ENCODE measurements at places on chromosomes 2 and 18.
A peak's percentile ranks its signal among the peaks of the same experiment; 100 is the strongest.

DNA sequence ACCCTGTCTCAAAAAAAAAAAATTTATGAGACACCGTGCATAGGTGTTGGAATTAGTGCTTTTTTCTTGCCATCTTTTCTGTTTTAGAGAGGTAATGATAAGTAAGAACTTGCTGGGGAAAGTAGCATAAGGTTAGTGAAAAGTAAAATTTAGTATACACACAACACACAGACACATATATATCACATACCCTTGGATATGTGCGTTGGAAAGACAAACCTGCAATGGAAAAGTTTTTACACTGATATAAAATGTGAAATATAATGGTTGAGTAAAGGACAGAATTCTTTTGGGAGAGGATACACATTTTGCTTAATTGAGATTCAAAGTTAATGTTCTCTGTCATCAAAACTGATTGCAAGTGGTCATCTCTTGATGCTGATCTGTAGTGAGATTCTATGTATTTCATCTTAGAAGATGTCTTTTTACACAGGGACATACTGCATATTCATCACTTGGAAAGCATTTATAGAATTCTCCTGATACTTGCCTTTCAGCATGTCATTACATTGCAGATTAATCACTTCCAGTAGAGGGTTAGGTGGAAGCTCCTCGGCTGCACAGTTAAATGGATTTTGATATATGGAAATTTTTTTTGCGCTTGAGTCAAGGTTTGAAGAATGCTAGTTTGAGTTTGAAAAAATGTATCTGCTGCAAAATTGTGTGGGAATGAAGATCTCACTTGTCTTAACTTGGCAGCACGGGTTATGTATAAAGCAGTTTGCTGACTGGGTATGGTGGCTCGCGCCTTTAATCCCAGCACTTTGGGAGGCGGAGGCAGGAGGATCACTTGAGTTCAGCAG lies 13.5 kb downstream of the PPP1CB start:
- no peaks in the 10 kb centered on the region for H3K4me1 ChIP-seq
- no peak overlapping the region for H3K27ac ChIP-seq
- no peak overlapping the region for H3K4me3 ChIP-seq
- H3K36me3 ChIP-seq, result no peaks in the 10 kb centered on the region
- H3K27me3 ChIP-seq, result no peaks in the 10 kb centered on the region
- DNase-seq, result no peak

DNA sequence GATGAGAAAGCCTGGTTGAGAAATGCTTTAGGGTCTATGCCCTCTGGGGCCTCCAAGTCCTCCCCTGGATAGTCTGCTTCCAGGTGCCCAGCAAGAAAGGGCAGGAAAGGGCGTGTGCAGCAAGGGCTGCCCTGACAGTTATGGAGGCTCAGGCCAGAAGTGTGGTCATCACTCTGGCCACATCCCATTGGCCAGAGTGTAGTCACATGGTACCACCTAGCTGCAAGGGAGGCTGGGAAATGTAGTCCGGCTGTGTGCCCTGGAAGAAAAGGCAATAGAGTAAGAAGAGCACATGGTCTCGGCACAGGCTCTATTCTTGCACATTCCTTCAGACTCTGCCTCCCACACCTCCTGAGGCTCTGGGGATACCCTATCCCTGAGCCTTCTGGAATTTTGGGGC lies 35.7 kb downstream of the ODC1 start:
- no peaks in the 10 kb centered on the region for H3K27me3 ChIP-seq
- no peak overlapping the region for H3K27ac ChIP-seq
- H3K4me3 ChIP-seq, result no peak overlapping the region
- H3K4me1 ChIP-seq, result peaks cover 2% of the 10 kb centered on the region

DNA sequence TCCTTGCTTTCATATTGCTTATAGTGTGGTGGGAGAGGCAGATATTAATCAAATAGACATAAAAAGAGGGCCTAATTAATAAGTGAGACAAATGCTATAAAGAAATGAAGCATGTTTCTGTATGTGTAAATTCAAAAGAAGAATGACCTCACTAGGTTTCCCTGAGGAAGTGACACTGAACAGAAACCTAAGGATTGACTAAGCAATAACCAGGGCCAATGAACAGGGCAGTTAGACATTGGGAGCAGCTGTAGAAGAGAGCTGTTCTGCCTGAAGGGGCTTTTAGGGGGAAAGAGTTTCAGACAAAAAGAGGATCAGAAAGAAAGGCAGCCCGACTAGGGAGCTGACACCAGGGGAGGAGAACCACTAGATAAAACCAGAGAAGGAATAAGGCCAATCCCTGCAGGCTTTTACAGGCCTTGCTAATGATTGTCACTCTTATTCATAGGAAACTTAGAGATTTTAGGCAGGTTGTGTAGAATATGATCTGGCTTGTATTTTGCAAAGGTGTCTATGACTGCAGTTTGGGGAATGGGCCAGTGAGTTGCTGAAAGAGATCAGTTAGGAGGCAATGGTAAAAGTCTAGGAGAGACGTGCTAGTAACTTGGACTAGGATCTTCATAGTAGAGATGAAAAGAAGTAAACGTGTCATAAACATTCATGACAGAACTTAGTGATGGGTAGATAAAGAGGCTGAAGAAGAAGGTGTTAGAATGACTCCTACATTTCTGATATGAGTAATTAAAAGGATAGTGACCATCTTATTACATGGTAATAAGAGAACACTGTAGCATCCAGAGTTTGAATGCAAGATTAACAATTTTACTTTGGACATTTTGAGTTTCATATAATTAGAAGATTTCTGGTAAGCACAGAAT lies 26.8 kb upstream of the NABP1 start:
- H3K4me3 ChIP-seq, result no peak overlapping the region
- no peak overlapping the region for H3K27ac ChIP-seq
- no peaks in the 10 kb centered on the region for H3K4me1 ChIP-seq
- H3K27me3 ChIP-seq, result no peaks in the 10 kb centered on the region
- no peaks in the 10 kb centered on the region for H3K36me3 ChIP-seq

GRCh38 chr2:62565309-62565908 lies 59.4 kb upstream of the TMEM17 start:
- no peaks in the 10 kb centered on the region for H3K27me3 ChIP-seq
- H3K4me1 ChIP-seq, result no peaks in the 10 kb centered on the region
- no peak overlapping the region for H3K27ac ChIP-seq
- no peak for DNase-seq

DNA sequence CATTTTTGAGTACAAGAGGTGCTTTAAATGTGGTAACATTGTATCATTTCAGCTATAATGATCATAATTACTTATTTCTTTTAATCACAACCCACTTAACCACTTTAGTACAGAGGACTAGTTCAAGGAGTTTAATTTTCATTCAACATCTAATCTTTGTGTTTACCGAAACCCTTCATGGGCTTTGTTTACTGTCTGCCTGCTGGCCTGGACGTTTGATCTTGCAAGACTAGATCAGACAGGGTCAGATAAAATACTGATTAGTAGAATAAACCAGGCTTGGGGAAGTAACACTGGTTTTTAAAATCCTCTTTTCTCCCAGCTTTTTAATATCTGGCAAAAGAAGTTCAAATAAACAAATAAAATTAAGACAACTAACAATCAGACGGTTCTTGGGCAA lies 93.6 kb downstream of the SATB2 start:
- H3K4me3 ChIP-seq, result no peak overlapping the region
- H3K36me3 ChIP-seq, result no peaks in the 10 kb centered on the region
- no peak overlapping the region for H3K27ac ChIP-seq
- H3K27me3 ChIP-seq, result no peaks in the 10 kb centered on the region
- H3K4me1 ChIP-seq, result no peaks in the 10 kb centered on the region
- peak; percentile 8 for DNase-seq

GRCh38 chr2:67776276-67776675 lies 286.5 kb downstream of the C1D start:
- no peak overlapping the region for H3K27ac ChIP-seq
- no peaks in the 10 kb centered on the region for H3K36me3 ChIP-seq
- H3K4me3 ChIP-seq, result no peak overlapping the region
